Stimulated activated CD8-positive, alpha-beta memory T cell treated with anti-CD3 and anti-CD28 coated beads, Interleukin-4, amount 100 ng/mL, for 1 hour (primary cell): ENCODE measurements at places on chromosomes 5 and 9.

DNA sequence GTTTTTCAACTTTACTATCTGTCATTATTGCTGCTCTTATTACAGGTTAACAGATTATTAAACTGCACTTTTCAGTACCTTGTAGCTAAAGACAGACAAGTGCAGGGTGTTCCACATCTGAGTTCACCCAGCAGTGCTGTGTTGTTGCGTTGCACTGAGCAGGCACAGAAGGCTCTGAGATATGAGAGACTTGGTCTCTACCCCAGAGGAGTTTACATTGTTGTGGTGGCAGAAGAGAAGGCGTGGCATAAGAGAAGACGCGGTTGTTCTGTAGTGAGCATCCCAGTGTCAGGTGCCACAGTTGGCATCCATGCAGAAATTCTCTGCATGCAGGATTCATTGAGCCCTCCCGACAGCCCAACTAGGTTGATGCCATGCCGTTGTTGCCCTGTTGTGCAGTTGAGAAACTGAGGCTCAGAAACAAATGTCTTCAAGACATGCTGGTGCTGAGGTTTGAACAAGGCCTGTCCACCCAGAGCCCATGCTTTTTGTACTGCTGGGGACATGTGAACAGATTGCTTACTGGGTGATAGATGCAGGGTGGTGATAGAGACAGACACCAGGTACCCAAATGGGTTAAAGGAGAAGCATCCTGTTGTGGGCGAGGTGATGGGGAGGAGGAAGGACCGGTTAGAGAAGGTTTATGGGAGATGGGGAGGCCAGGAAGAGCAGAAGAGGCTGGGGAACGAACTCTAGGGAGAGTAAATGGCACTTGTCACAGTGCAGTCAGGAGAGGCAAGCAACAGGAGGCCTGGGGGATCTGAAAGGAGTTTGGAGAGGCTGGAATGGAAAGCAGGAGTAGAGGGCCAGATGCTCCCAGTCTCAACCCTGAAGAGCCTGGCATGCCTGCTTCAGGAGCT is 8.2 kb downstream of the ABL1 start:
- DNase-seq = no peak

DNA sequence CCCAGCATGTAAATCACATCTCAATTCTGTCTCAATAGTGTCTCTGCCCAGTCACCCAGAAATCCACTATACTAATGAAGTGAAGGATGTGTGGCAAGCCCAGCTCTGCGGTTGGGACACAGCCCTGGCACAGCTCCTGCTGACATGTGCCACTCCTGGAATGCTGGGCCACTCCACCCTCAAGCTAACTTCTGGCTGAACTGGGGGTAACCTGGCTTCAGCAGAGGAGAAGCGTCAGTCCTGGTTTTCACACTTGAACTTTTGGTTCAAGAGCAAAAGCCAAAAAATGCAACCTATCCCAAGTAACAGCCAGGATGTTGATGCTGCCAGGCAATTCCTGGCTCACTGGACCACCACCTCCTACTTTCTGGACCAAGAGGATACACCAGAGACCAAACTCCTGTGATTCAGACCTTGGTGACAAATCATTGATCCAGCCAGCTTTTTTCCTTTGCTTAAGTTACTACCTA is 86.4 kb downstream of the ARRDC3 start:
- no peak for DNase-seq

DNA sequence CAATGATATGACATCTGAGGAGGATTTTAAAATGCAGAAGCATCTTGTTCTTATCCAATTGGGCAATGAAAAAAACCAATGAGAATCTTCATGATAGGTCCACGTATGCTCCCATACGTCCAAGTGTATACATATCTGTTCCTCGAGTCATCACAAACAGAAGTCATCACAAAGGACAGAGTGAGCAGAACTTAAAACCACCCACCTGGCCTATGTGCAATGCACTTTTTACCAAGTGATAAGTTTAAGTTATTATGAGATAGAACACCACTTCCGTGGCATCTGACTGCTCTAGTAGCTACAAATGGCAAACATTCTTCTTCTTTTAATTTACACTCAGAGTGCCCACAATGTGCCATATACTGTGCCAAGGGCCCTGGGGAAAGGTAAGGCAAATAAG is 82.4 kb downstream of the PPP2R2B start:
- no peak for DNase-seq

GRCh38 chr9:83383034-83383433 is 155.2 kb downstream of the FRMD3 start:
- DNase-seq = no peak

DNA sequence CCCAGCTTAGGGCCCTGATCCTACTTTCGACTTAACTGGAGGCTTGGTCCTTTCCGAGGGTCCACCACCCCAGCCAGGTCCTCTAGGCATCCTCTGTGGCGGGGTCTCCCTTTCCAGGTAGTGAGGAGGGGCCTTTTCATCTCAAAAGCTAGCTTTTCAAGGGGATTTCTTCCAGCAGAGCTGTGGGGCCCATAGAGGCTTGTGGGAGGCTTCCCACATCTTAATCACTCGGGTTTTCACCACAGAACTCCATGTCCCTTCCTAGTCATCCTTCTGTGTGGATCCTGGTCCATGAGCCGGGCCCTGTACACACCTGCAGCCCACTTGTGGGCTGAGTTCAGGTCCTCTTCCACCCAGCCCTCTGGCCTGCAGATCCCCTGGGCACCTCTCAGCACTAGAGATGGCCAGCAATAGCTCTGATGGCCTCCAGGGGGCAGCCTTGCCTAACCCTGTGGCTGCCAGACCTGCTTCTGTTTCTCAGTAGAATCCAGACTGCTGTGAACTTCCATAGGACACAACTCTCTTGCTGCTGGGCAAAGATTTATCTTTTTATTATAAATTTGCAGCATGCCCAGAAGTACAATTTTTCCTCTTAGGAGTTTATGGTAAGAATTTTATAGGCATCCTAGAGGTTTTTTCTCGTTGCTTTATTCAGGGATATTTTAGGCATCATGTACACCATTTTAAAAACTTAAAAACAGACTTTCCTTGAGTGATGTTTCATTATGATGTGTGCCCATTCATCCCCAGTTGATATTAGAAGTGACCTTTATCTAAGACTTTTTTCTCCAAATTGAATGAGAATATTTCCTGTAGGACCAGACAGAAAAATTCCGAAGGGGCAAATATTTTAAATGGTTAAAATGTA is 208.9 kb downstream of the TRIO start:
- peak; percentile 19 for DNase-seq

DNA sequence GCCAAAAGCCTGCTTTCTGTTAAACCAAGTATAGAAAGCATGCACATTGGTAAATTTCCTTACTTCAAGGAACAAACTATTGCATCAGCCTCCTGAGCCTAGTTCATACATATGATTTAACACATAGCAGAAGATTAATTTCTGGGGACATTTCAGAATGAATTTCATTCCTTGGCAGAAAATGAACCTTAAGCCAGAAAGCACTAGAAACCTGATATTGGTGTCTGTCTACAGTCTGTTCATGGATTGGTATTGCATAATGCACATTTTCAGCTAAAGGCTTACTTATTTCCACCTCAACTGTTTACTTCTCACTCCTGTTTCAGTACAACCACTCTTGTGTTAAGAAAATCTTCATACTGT is 1471.8 kb upstream of the NUDT12 start:
- no peak for DNase-seq

GRCh38 chr5:13632676-13633075 is 311.8 kb downstream of the DNAH5 start:
- no peak for DNase-seq

- DNase-seq = no peak
Observed at GRCh38 chr5:83375049-83375745, 96.3 kb upstream of the VCAN start.

DNA sequence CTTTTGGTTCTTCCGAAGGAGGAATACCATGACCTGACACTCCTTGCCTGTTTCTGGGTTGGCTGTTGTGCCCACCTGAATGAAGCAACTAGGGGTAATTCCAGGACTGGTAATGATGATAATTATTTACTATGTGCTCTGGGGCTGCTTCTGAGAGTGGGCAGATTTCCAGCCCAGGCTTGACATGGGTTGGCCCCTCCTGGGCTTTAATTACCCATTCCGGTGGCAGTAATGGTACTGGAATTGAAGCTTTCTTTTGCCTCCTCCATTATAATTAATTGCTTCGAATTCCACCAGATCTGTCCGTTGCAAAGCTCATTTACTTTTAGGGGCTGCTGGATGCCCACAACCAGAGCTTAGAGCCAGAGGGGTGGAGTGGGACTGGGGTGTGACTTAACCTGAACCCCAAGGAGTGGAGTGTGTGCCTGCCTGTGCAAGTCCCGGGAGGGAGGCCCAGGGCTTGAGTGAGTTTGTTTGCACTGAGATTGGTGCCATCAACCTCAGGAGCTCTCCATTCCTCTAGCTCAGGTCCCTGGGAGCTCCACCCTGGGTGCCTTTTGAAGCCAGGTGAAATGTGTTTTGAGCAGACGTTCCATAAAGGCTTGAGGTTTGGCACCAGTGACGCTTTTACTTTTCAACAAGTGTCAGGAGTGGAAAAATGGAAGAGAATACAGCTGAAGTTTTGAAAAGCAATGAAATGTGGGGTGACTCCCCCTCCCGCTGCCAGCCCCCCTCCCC is 214.6 kb downstream of the PDZD2 start:
- no peak for DNase-seq

GRCh38 chr9:117622347-117622746 is 81.9 kb upstream of the TLR4 start:
- DNase-seq = no peak

GRCh38 chr9:37410969-37411785 is 11.3 kb upstream of the GRHPR start:
- DNase-seq = no peak

DNA sequence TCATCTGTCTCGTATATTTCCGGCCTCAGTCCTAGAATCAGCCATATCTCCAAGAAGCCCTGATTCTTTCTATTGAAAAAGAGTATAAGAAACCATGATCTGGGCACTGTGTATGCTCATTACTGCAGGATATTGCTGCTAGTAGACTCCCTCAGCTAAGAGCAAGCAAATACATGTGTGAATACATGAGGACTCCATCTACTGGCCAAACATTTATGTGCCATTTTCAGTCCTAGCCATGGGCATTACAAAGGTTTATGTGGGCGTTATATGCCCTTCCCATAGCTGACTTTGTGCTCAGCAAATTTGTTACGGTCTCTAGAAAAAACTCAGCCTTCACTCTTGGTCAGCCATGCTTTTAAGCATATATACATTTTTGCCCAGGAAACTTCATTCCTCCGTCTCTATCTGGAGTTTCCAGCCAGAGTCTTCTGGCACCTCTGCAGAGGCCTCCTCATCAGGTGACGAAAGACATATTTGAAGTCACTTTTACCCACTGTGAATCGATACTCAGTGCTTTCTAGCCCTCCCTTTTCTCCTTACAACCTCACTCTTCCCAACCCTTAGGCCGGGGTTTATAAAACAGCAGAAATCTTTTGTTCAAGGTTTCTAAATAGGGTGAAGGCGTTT is 1495.6 kb upstream of the CDH6 start:
- DNase-seq = no peak

DNA sequence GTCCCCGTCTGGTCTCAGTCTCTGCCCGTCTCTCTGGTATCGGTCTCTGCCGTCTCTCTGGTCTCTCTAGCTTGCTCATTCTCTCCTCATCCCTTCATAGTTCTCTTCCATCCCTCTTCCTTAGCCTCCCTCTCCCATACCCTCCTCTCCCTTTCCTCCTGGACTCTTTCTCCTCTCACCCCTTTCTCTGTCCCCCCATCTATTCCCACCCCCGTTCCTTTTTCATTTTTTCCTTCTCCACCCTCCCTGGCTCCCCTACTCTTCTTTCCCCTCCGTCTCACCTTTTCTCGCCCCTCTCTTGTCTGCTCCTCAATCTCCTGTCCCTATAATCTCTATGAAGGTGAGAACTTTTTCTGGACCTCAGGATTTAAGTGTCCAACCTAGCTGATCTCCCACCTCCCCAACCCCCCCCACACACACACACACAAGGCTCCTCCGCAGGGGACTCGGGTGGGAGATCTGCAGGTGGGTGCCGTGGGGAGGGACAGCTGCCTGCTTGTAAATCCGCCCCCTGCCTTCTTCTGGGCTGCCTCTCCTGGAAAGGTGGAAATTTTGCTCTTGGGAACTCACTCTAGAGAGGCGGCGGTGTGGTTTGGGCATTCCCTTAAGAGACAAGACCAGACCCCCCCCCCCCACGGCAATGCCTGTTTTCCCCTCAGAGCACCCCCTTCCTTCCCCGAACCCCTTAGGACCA is 953 bp downstream of the UBE2QL1 start:
- no peak for DNase-seq

DNA sequence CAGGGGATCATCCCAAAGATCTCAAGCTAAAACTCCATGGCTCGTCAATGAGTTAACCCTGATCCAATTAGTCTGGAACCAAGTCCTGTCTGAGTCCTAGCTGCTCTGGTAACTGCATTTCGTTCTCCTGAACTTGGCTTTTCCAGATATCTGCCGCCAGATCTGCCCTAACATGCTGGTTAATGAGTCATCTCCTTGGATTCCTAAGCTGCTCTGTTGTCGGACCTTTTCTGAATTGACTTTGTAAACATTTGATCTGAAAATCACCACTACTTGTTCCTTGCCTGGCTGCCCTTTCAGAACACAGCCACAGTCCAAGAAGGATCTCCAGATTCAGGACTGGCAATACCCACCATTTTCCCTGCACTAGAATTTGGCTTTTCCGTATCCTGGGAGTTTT is 473.0 kb downstream of the ZSWIM6 start:
- DNase-seq = no peak

DNA sequence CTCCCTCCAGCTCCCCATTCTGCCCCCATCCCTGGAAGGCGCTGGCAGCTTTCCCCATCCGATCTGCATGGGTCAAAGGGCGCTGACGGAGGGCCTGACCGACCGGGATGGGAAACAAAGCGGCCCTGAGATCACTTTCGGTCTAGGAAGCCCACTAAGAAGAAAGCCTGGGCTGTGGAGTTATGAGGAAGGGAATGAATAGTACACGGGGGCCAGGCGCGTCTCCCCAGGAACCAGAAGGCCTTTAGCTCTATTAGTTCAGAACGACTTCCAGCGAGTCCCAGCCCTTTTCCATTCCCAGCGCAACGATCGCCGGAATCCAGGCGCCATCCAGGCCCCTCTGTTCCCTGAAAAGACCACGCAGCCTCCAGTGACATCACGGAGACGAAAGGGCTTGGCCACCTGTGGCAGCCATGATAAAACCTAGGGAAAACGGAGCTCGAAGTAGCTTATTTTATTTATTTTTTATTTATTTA is 70.1 kb upstream of the CCDC180 start:
- no peak for DNase-seq

GRCh38 chr5:143527808-143528207 is 124.3 kb upstream of the NR3C1 start:
- no peak for DNase-seq
